ENCODE measurements at places on chromosomes 16 and 17.

DNA sequence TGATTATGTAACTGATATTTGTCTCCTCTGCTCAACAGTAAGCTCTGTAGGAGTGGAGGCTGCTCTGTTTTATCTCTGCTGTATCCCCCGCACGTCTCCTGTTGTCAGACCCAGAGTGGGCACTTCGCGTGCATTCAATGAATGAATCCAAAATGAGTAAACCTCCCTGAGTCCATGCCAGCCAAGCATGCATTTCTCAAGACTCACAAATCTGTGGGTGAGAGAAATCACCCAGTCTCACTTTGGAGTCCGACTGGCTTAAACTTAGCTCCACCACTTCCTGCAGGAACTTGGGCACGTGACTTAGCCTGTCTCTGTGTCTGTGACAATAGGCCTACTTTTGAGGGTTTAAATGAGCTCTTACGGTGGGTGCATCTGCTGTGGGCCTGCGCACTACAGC is 3.7 kb downstream of the PNPO start:
- DNase-seq, result no peak

GRCh38 chr17:19904412-19904811 is 36.7 kb upstream of the ULK2 start:
- no peak for DNase-seq

- DNase-seq, result no peak
Observed at GRCh38 chr17:33169580-33170285, 123.4 kb downstream of the ASIC2 start.

DNA sequence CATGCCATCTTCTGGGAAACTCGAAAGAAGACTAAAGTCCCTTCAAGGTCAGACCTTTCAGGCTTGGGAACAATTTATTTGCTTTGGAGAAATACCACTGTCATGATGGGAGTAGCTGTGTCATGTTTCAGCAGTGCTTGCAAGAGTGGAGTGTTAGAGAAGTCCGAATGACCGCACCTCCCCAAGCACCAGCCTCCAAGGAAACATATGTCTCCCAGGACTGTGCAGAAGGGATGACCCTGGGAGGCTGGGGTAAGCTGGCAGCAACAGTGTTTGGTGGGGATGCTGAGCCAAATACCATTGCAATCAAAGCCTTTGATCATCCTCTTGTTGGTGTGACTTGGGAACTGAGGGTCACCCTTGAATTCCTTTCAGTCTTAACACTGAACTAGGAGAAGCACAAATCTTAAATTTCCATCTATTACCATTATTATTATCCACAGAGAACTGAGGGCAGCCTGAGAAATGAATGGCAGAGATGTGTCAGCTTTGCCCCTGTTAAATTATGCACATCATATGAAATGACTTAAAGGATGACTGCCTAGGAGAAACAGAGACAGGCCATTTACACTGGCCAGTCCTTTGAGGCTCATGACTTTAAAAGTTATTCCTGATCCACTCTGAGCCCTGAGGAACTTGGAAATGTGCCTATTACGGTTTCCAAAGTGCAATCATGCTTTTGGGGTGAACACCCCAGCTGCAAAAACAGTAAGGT is 244.9 kb downstream of the CA10 start:
- no peak for DNase-seq

GRCh38 chr16:57245472-57246113 is 534 bp downstream of the ARL2BP start:
- no peak for DNase-seq

GRCh38 chr17:30376621-30377452 is 1.9 kb upstream of the CPD start:
- DNase-seq, result no peak

DNA sequence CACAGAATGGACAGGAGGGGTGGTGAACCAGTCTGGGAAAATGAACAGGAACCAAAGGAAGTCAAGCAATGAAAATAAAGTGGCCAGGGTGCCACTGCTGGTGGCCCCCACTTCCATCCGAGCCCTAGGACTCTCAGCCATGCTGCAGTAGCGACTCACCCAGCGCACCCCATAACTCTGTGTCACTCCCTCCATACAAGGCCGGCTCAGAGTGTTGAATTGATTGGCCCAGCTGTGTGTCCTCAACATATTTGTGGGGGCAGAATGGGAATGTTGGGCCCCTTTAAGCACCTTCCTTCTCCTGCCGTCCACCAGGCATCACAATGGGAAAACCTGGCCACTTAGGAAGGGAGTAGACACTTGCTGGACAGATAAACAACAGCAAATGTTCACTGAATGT is 169.0 kb upstream of the SDK2 start:
- DNase-seq, result no peak

- no peak for DNase-seq
Observed at GRCh38 chr16:27776556-27777225, 226.7 kb downstream of the KATNIP start.

DNA sequence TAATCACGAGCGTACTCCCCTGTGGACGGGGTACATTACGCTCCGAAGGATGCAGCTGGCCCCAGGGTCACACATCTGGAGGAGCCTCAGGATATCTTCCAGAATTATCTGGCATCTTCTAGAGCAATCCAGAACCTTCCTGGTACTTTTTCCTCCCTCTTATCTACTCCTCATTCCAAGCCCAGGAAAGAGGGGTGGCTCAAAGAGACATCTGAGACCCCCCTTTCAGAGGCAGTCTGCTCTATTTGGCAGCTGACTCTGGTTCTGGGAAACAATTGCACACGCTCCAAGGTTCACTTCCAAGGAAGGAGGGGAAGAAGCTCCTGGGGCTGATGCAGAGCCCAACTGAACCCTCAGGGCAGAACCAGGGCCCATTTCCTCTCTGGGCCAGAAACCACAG is 14.9 kb downstream of the RBFOX3 start:
- DNase-seq, result no peak

GRCh38 chr17:7916808-7917207 is 719 bp upstream of the RNF227 start:
- no peak for DNase-seq

DNA sequence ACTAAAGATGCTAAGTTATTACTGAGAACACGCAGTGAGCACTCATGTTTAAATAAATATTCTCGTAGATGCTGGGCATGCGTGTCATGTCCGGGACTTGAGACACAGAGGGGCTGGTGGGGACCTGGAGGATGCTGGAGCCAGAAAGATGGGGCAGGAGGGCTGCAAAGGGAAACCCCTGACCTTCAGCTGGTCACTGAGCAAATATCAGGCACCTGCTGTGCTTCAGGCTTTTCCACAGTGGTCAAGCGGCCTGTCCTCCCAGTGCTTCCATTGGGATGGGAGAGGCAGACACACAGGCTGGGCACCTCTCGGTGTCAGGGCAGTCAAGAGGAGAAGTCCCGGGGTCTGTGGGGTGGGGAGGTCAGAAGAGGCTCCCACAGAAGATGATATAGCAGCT is 211.4 kb downstream of the GSG1L start:
- DNase-seq, result no peak

- DNase-seq, result no peak
Observed at GRCh38 chr17:80918731-80919130, 72.9 kb upstream of the CHMP6 start.

- no peak for DNase-seq
Observed at GRCh38 chr17:57370619-57371018, 114.3 kb downstream of the MSI2 start.

GRCh38 chr16:87636741-87637140 is 34.4 kb downstream of the JPH3 start:
- DNase-seq, result no peak

- DNase-seq, result no peak
Observed at GRCh38 chr17:80047176-80047575, 10.7 kb downstream of the CCDC40 start.

- DNase-seq, result no peak
Observed at GRCh38 chr17:76157759-76158158, 16.7 kb upstream of the FOXJ1 start.

DNA sequence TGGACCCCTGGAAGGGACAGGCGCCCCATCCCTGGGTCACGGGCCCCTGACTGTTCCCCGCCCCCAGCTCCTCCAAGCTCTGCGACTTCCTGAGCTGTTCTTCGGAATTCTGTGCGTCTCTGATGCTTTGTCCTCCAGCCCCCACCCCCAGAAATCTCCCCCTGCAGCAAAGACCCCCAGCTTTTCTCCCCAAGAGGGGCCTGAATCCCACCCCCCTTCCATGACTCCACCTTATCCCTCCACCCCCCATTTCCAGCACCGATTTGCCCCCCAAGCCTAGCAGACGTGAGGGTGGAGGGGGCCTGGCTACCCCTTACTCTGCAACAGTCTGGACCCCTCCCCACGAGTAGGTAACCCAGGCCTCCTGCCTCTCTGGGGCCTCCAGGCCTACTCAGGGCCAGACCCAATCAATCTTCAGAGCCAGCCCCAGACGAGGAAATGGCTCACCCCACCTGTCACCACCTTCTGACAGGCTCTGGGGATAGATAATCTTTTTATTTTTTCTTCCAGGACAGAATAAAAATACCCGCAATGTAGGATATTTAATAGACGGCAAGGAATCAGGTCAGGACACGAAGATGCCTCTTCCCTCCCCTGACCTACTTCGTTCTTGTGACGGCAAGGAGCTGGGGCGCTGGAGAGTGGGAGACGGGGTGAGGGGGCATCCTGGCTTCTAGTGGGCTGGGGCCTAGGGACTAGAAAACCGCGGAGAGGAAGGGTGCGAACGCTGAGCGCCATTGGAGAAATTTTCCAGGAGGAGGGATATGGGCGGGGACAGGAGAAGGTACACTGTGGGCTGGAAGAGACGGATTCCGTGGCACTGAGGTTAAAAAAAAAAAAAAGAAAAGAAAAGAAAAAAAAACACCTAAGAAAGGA is 744 bp upstream of the PLXDC1 start:
- DNase-seq, result no peak

DNA sequence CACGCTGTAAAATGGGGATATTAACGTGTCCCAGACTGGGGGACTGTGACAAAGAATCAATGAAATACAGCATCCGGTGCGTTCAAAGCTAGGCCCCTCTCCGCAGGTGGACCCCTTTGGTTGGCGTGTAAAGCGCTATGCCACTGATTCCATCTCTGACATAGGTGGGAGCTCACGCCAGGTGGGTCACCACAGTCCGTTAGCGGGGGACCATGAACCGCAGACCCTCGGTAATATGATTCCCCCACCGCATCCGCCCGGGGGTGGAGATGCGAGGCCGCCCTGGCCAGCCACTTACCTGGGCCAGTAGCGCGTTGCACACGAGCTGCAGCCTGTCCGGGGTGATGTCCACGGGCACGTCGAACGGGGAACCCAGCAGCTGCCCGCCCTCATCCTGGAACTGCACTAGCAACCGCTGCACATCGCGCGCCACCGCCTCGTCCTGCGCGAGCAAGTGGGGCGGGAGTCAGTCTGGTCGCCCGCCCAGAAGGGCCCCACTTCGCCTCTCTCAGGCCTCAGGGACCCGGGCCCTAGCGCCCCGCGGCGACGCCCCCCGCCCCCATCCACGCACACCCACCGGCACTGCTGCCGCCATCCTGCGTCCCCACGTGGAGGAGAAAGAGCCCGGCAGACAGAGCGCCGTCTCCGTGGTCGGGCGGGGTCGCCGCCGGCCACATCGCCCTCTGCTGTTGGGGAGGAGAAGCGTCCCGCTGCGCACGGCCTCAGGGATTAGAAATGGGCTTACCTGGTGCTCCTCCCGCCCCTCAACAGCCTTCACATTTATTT is at the start of gene NLE1:
Gene NLE1, minus strand, starts transcription at position 623 of the 786 bp plus-strand sequence. Its CDS starts 28 bp downstream, at position 595.
- DNase-seq, result peak; percentile 90

- no peak for DNase-seq
Observed at GRCh38 chr16:49588026-49588425, 214.4 kb downstream of the C16orf78 start.

GRCh38 chr16:82626791-82627261 is at the start of gene CDH13:
CDH13 (plus strand) TSS chr16:82626969.
- no peak for DNase-seq

GRCh38 chr16:49884033-49885015 is 28.4 kb upstream of the ZNF423 start:
- no peak for DNase-seq

DNA sequence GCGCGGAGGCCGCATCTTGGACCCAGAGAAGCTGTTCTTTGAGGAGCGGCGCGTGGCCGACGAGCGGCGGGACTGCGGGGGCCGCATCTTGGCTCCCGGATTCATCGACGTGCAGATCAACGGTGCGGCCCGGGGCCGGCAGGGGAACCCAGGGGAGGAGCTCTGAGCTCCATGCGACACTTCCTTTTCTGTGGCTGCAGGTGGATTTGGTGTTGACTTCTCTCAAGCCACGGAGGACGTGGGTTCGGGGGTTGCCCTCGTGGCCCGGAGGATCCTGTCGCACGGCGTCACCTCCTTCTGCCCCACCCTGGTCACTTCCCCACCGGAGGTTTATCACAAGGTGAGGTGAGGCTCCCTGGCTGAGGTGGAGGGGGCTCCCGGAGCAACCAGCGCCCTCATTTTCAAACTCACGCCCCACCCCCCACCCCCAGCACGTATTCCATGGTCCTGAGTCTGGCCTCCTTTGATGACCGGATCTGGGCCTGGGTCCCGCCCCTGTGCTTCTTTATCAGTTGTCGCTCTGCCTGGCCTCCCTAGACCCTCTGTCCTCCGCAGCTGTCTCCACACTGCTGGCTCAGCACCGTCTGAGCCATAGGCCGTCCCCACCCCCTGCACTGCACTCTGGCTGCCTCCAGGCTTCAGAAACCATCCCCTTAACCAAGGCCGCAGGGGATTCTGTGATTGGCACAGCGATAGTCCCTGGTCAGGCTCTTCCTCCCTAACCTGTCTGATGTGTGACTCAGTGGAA is 787 bp downstream of the AMDHD2 start:
- no peak for DNase-seq

DNA sequence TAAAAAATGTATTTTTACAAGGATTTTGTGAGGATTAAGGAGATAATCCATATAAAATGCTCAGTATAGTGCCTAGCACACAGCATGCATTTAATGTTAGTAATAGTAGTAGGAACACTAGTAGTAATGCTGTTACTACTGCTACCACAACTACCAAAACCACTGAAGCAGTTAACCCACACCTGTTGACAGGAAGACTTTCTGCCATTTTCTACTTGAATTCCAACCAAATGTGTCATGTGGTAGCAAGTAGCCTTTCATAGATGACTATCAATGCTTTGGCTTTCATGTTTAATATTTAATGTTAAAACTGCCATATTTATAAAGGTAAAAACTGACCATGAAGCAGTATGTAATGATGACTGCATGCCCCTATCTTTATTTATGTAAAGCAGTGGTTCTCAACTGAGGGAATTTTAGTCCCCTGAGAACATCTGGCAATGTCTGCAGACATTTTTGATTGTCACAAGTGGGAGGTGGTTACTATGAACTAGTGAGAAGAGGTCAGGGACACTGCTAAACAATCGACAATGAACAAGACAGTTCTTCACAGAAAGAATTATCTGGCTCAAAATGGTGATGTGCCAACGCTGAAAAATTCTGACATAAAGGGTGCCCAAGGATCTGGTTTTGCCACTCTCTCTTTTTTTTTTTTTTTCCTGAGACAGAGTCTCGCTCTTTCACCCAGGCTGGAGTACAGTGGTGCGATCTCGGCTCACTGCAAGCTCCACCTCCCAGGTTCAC is 89.4 kb downstream of the ITFG1 start:
- DNase-seq, result no peak

DNA sequence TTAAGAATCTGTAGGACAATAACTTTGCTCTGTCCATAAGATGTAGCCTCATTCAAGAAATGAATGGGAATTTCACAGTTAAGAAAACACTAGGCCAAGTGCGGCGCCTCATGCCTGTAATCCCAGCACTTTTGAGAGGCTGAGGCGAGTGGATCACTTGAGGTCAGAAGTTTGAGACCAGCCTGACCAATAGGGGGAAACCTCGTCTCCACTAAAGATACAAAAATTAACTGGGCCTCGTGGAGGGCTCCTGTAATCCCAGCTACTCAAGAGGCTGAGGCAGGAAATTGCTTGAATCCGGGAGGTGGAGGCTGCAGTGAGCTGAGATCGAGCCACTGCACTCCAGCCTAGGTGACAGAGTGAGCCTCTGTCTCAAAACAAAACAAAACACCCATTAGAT is 19.9 kb upstream of the RSL1D1 start:
- no peak for DNase-seq

- no peak for DNase-seq
Observed at GRCh38 chr16:57329718-57330327, 28.8 kb upstream of the CCL22 start.
